GM19239 (cell line): ENCODE measurements at places on chromosomes 11 and 22.

GRCh38 chr11:134916421-134917213 lies 504.6 kb upstream of the B3GAT1 start:
- no peak for DNase-seq

DNA sequence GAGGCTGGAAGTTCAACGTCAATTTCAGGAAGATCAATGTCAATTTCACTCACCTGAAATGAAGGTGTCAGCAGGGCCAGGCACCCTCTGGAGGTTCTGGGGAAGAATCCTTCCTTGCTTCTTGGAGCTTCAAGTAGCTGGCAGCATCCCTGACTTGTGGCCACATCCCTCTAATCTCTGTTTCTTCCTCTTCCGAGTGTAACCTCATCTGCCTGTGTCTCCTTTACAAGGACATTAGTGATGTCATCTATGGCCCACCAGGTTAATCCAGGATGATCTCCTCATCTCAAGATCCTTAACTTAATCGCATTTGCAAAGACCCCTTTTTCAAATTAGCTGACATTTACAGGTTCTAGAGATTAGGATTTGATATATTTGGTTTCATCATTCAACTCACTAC lies 240.8 kb upstream of the MTNR1B start:
- no peak for DNase-seq

DNA sequence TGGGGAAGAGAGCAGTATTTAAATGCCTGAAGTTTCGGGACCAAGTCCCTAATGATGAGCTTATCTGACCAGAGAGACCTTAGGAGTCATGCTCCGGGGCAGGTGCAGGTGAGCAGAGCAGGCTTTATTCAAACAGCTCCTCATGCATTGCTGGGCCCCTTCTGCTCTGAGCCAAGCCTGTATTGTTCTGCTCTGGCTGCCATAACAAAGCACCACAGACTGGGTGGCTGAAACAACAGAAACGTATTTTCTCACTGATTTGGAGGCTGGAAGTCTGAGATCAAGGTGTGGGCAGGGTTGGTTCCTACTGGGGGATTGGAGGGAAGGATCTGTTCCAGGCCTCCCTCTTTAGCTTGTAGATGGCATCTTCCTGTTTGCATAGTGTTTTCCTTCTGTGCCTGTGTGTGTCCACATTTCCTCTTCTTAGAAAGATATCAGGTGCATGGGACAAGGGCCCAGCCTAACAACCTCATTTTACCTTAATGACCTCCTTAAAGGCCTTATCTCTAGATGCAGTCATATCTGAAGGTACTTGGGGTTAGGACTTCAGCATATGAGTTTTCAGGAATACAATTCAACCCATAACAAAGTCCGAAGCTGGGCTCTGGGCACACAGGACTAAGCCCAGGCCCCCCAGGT lies 97.1 kb upstream of the PARVA start:
- DNase-seq, result no peak

DNA sequence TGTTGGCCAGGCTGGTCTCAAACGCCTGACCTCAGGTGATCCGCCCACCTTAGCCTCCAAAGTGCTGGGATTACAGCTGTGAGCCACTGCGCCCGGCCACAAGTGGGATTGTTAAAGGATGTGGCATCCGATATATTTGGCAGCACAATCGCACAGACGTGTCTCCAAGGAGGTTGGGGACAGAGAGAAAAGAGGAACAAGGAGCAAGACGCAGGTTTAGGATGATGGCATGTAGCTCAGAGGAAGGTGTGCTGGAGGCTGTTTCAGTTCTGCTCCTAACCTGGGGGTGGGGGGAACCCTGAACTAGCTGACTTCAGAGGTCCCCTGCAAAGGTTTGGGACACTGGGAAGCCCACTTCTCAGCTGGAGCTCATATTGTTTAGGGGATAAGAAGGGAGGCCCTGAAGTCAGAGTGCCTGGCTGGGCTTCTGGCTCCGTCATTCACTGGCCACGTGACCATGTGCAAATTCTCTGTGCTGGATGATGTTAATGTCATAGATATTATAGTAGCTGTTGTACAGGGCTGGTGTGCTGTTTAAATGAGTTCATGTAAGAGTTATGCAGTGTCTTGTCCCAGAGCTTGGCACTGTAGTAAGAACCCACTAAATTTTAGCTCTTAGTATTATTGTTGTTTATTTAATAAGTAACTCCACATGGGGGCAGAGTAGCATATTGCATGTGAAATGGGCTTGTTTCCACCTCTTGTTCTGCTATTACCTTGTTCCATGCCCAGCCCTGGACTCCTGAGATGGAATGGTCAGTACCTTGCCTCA lies 129.7 kb downstream of the ST3GAL4 start:
- DNase-seq, result no peak

- no peak for DNase-seq
These were observed 392.5 kb downstream of the CTTN start for GRCh38 chr11:70790671-70791300.

GRCh38 chr22:26616650-26617049 lies 1.2 kb downstream of the CRYBB1 start:
- no peak for DNase-seq

GRCh38 chr22:24437091-24437490 lies 9.7 kb downstream of the ADORA2A start:
- no peak for DNase-seq
